ENCODE measurements at places on chromosomes 3 and 15.

- no peak for DNase-seq
Measured at GRCh38 chr3:123290107-123290930, 88.6 kb downstream of the SEC22A start.

DNA sequence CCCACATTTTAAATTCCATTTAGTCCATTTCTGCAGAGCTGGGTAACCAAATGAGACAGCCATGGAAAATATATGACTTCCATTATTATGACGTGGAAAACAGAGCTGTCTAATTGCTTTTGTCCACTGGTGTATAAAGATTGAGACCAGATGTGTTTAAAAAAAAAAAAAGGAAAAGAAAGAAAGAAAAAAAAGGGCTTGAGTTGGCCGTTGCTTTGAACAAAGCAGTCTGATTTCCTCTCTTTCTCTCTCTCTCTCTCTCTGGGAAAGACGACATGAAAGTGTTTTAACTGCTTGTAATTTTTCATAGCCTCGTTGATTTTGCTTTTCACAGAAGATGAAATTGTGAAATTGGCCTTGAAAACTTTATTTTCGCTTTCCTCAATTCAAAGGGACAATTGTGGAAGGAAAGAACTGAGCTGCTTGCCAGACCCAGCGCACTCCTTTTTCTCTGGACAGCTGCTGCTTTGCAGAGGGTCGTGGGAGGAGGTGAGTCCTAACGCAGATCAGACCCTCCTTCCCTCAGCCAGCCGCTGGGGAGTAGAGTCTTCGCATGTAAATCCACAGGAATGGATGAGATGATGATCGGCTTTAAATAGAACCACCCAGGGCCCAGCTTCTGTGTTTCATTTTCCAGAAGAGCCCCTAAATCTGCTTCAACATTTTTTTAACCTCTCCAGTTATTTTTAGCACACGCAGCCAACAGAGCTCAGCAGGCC lies 42.8 kb upstream of the UBE2E1 start:
- no peak for DNase-seq

DNA sequence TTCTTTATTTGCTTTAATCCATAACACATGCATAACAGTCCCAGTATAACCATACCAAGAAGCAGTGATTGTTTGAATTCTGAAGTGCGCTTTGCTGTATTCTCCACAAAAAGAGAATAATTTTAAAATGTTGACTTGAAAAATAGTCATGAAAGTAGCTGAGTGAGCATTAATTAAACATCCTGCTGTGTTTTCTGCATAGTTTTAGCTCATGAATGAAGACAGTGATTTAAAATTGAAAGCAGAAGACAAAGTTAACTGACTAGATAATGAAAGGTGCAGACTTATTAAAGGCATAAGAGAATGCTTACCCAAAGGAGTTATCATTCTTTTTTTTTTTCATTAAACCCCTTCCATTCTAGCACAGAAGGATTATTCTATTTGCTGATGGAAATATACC lies 143.5 kb downstream of the GABRG3 start:
- DNase-seq: no peak

DNA sequence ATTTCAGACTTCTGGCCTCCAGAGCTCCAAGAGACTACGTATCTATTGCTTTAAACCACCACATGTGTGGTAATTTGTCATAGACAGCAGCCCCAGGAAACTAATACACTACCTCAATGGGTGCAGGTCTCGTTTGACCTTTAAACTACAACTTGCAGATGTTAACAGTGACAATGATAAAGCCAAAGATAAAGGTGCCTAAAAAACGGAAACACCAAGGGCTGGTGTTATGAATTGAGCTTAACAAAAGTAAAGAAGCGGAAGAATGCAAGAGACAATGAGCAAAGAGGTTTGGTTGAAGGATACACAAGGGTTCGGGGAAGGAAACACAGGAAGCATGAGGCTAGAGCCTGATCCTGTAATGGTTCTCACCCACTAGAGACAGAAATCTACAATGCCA lies 50.8 kb downstream of the RFTN1 start:
- DNase-seq: no peak

GRCh38 chr3:125202197-125202596 lies 10.4 kb downstream of the SLC12A8 start:
- no peak for DNase-seq

DNA sequence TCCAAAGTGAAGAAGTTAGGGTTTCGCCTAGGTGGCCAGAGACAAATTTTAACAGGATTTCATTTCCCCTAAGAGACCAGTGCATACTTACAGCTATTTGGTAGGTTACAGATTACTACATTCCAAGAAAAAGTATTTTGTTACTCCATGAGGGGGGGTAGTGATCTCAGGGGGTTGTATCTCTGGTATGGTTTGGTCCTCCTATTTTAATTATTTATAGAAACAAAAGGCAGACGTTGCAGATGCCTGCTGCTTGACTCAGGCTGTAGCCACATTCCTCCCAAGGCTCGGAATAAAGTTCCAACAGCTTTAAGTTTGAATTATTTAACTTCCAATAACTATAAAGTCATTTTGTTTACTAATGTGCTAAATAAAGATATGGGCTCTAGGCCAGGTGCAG lies 1.3 kb upstream of the TRIM59 start:
- DNase-seq: no peak

GRCh38 chr15:75725719-75726607 lies 13.3 kb upstream of the CSPG4 start:
- no peak for DNase-seq

GRCh38 chr3:38031022-38031994 lies 1.9 kb upstream of the PLCD1 start:
- no peak for DNase-seq

GRCh38 chr3:81164806-81165205 lies 596.6 kb downstream of the GBE1 start:
- DNase-seq: no peak

DNA sequence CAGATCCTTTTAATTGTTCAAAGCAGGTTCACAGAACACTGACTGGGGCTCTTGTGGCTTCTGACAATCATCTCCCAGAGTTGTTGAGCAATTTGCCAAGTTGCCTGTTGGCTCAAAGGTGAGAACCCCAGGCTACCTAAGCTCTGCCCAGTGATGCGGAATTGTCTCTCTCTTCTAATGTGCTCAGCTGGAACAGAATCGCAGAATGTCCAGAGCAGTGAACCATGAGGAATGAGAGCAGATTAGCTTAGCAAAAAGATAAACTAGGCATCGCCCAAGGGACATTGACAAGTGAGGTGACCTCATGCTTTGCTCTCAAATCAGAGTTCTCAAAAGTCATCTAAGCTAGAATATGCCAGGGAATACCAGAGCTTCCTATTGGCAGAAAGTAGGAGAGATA lies 148.1 kb downstream of the WDR76 start:
- peak; percentile 8 for DNase-seq

DNA sequence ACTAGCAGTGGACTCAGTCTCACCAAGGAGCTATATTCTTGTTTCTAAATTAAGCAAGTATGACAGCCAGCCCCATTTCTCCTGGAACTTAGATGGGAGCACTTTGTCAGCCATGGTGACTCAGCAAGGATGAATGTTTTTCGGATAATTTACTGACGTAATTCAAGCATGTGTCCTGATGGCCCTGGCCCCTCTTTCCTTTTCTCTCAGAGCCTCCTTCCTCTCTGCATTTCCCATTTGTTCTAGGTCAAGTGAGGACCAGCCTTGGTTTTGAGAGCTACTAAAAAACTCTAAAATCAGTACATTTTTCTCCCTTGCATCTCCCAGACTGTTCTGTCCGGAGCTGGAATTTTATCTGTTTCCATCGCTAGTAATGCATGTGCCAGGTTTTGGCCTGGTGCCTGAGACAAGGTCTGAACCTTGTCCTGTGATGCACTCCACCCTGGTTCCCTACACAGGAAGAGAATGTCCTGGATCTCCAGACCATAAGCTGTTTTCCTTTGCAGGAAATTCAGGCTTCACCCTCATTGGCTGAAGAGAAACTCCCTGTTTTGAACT lies 256.6 kb upstream of the ROPN1 start:
- no peak for DNase-seq

GRCh38 chr15:34583399-34584329 lies at the start of gene GOLGA8B:
TSS of gene GOLGA8B (minus strand) at chr15:34583651. CDS start at chr15:34535912, 47,739 bp downstream.
- DNase-seq: peak; percentile 75

DNA sequence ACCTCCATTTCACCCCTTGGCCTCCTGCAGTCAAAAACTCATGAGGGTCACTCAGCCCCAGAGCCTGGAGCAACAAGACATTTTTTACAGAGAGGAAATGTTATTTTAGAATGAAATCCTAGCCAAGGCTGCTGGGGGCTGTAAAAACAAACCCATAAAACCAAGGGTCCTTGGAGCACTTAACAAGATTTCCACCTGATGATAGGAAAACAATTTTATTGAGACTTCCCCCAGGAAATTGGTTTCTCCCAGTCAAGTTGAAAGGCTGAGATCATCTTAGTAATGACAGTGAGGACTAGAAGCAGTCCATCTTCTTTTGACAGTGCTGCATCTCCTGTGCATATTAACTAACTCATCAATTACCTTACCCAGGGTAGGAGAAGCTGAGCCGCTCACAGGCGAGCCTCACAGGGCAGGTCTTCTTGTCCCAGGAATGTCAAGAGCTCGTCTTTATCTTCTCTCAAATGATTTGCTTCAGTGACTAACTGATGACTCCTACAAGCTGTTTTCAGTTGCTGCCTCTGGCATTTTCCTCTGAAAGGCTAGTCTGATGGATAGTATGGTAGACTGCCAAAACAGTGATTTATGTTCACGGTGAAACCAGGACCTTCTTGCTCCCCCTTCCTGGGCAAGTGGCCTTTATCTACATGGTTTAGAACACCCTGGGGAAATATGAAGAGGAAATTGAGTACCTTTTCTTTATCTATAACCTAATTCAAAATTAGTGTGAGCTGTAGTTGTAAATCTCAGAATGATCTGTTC lies 34.6 kb upstream of the AEN start:
- DNase-seq: peak; percentile 53

DNA sequence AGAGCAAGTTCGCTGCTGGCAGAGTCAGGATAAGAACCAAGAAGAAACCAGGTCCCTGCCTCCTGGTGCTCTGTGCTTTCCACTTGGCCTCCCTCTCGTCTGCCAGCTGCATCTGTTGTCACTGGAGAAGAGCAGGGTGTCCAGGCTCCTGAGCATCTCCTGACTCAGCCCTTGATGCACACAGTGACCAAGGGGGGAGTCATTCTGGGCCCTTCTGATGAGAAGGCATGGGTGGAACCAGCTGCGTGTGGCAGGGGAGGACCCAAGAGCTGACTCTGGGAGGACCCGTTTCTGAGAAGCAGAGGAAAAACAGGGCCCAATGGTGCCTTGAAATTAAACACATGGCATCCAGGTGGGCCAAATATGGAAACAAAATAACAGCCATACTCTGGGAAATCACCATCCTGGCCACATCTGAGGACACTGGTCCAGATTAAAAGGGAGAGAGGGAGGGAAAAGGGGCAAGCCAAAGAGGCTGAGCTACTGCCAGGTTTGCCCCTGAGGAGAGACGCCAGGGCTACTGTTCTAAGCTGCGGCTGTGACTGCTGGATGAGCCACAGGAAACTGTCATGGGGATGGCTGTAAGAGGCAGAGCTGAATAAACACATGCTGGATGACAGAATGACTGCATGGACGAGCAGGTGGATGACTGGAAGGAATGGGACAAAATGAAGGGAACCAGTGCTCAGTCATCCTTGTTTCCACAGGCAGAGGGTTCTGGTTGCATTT lies 58.1 kb upstream of the CA12 start:
- DNase-seq: no peak

DNA sequence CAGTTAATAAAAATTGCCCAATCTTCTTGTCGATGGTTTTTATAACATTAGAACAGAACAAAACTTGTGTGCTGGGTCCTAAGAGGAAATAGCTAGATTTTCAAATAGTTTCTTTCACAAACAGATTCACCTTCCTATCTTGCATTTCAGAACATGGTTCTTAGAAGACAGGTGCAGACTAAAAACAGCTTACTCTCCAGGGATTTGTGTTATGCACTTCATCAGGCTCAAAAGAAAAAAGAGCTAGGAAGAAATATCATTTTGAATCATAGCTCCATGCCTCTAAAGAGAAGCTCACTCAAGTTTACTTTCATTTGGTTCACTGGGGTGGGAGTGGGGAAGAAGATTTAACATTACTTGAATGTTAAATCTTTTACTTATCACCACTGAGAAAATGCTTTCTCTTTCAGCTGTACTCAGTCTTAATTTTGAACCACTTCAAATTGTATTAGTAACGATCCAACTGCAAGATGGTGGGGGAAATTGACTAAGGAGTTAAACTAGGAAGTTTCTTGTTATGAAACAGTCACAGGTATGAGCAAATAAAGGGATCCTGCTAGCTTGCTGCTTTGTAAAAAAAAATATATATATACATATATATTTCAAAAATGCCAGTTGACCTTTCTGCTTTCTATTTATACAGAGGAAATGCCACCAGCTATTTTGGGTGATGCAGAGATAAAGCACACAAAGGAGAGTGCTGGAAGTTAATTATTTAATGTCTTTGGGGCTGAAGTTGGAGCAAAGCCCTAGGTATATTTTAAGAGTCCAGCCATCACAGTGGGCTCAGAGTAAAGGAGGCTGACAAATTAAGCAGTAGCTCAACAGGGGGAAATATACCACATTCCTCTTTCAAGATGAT lies 28.3 kb upstream of the NUDT16 start:
- no peak for DNase-seq

GRCh38 chr15:77474310-77474988 lies 53.8 kb downstream of the HMG20A start:
- DNase-seq: no peak

DNA sequence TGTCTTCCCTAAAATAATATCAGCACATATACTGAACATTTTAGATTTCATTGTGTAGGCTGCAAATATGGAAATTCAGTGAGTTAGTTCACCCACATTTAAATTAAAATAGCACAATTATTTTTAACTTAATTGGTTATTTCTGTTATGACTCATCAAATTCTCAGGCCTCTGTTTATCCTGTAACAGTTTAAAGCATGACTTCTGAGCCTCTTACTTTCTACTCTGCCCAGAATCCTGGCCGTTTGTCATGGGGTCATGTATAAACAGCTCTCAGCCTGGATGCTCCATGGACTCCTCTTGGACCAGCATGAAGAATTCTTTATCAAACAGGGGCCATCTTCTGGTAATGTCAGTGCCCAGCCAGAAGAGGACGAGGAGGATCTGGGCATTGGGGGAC lies 12.2 kb downstream of the TUBGCP4 start:
- DNase-seq: no peak

DNA sequence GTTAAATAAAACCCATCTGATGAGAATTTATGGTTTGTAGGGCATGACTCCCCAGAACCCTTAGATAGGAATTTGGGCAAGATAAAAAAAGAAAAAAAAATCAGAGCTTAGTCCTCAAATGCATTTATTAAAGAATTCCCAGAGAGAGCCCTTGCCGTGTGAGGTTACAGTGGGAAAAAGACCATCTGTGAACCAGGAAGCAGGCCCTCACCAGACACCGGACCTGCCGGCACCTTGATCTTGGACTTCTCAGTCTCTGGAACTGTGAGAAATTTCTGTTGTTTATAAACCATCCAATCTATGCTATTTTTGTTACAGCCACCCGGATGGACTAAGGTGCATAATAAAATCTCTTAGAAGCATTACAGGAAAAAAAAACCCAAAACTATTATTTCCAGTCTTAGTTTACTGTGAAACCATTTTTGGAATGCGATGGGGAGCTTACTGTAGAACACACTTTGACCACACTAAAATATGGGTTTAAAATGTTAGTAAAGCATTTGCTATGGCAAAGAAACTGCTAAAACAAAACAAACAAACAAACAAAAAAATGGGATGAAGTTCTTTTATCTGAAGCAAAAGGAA lies 72.2 kb downstream of the LEKR1 start:
- no peak for DNase-seq
